Activated T-cell treated with anti-CD3 and anti-CD28 coated beads for 1 hour (primary cell): ENCODE measurements at places on chromosomes 13 and 19.

- peak; percentile 51 for DNase-seq
Measured at GRCh38 chr19:8569066-8569771, 8.0 kb downstream of the MYO1F start.

DNA sequence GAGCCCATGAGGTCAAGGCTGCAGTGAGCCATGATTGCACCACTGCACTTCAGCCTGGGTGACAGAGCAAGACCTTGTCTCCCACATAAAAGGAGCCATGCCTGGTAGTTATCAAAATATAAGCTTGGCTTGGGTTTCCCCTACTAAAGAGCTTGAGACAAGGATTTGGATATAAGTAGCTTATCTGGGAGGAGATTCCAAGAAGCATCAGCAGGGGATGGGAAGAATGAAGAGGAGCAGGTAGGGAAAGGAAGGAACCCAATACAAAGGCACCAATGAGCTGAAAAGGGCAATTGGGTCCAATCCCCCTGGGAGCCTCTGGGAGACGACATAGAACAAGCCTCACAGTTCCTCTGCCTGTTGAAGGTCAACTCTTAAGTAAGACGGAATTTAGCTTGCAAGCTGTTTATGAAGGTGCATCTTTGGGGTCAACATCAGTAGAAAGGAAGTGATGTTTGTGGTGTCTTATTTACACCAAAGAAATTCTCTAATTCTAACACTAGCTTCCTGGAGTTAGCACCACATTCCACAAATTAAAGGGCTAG, 7.4 kb upstream of the CLEC4G start:
- DNase-seq, result no peak

GRCh38 chr13:99124794-99125316, 75.8 kb upstream of the UBAC2 start:
- DNase-seq, result no peak

DNA sequence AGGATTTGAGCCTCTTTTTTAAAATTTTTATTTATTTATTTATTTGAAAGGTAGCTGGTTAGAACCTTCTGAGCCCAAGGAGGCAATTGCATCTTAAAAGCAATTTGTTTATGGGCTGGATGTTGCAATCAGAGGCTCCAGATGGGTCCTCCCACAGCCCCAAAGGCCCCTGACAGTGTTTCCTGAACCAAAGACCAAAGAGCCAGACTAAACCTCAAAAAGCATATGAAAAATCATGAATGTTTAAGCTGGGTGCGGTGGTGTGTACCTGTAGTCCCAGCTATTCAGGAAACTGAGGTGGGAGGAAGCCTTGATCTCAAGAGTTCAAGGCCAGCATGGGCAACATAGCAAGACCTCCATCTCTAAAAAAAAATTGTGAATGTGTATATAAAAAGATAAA, 67.8 kb upstream of the RGCC start:
- no peak for DNase-seq

DNA sequence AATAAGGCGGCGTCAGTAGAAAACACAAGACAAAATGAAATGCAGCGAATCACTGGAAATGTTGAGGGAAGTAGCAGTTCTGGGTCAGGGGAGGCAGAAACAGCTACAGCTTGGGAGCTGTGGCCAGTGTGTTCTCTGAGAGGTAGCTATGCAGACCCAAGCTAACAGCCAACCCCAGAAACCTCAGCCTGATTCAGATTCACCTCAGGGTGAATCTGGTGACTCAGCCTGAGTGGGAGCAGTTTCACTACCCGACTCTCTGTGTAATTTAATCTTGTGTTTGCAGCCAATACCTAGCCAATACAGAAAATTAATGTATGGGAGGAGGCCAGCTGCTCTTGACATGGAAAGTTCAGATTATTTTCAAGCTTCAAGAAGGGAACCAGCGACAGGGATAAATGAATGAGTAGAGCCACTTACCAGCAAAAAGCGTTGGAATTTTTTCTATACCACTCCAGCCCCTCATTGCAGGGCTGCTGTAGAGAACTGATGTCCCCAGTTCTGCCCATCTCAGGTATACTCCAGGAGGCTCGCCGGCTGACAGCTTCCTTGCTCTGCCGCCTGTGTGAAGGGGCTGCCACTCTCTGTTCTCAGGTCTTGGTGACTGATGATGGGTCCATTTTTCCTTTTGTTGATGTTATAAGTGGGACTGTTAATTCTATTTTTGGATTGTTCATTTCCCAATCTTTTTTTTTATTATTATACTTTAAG, 8.9 kb downstream of the IGFL3 start:
- DNase-seq, result no peak

- DNase-seq, result no peak
Measured at GRCh38 chr13:40562975-40563349, 103.5 kb downstream of the FOXO1 start.

GRCh38 chr19:11587302-11587974, 9.8 kb upstream of the ZNF627 start:
- DNase-seq, result peak; percentile 69

- no peak for DNase-seq
Measured at GRCh38 chr13:71408416-71408815, 458.6 kb downstream of the DACH1 start.

DNA sequence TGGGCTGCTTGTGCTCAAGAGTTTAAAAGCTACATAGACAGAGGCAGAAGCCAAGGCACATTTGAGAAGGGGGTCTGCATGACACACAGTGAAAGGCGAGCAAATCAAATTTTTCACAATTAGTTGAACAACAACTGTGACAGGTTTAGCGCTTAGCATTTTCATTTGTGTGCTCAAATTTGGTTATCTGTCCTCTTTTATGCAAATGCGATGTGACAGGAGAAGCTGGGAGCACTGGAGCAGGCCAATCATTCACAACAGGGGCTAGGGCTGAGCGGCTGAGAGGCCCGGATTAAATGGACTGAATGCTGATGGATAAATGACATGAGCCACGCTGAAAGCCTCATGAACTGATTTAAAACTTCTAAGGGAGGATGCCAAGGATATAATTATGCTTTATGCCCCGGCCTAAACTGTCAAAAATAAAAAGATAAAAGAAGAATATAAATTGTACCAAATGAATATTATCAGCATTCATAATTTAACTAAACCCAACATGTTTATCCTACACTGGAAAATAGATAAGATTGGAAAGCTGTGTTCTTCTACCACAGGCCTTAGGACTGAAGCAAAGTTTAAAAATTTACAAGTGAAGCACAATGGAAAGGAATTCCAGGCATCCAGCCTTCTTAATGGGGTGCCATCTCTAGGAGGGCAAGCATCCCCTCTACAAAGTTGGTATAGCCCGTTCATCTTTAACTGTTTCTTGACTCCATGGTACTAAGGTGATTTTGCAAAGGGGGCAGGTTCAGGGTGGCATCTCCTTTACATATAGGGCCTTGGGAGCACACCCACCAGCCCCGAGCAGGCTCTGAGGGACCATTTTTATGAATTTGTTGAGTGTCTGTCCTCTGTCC, 117.9 kb downstream of the RBM26 start:
- DNase-seq, result no peak

- no peak for DNase-seq
Measured at GRCh38 chr13:66378894-66379293, 851.2 kb downstream of the PCDH9 start.

- no peak for DNase-seq
Measured at GRCh38 chr13:107252428-107252827, 684.5 kb upstream of the ARGLU1 start.

DNA sequence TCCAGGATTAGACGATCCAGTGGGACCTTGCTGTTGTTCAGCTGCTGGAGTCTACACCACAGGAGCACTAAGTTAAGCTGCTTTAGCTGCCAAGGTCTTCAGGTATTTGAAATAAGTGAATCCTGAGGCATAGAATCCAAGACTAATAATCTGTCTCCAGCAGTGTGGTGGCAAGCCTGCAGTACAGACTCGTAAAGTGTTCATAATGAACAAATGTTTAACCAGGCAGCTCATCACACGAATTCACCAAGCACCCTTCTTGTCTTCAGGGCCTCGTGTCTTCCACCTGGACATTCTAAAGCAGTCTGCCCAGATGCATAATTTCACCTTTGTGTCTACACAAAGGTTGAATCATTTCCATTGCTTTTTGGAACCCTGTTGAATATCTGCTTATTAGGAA, 5.3 kb downstream of the ATP11A start:
- DNase-seq, result no peak

GRCh38 chr13:73721571-73721970, 412.6 kb downstream of the KLF12 start:
- no peak for DNase-seq

- no peak for DNase-seq
Measured at GRCh38 chr13:90375851-90376250, 971.6 kb upstream of the MIR17HG start.

DNA sequence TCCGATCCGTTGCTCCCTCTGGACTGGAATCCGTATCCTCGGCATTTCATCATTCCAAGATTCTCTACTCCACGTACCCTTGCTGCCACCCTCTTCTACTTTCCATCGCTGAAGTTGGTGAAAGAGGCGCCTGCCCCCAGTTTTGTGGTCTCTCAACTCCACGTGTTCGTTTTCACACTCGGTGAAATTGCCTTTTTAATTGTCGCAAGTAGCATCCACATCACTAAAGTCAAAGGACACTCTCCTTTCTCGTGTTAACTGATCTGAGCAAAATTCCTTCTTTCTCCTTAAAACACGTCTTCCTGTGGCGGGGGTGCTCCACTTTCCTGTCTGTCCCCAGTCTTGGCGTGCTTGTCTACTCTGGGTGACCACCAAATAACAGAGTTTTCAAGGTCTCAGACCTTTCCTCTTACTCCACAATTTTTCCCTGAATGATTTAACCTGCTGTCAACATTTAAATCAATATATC, 1.1 kb upstream of the TMTC4 start:
- no peak for DNase-seq

GRCh38 chr13:73767191-73767741, 366.9 kb downstream of the KLF12 start:
- DNase-seq, result no peak

DNA sequence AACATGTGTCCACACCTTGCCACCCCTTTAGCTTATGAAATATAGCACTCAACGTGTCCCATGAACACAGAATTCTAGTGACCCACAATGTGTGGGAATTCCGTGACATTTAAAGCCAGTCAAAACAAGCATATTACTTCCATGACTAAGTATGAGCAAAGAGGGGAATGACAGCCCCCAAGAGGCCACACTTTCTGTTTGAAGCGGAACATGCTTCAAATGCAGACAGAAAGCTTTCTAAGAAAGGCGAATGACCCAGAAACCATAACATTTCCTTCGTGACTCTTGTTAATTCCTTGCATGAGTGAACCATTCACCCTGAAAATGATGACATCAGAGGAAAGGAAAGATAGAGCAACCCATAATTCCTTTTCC, 122.0 kb upstream of the FNDC3A start:
- no peak for DNase-seq

DNA sequence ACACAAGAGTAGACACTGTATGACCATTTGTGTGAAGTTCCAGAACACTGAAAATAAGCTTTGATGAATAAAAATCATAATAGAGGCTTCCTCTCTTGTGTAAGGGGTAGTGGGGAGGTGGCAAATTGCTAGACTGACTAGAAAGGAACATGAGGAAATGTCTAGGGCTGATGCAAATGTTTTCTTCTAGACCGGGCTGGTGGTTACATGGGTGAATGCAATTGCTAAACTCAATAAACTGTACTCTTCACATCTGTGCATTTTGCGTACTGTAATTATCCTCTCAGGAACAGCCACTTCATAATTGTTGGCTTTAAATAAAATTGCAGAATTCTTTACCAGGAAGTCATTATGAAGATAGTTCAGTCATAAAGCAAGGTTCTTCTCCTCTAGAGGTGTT, 5.2 kb upstream of the KBTBD7 start:
- DNase-seq, result no peak

DNA sequence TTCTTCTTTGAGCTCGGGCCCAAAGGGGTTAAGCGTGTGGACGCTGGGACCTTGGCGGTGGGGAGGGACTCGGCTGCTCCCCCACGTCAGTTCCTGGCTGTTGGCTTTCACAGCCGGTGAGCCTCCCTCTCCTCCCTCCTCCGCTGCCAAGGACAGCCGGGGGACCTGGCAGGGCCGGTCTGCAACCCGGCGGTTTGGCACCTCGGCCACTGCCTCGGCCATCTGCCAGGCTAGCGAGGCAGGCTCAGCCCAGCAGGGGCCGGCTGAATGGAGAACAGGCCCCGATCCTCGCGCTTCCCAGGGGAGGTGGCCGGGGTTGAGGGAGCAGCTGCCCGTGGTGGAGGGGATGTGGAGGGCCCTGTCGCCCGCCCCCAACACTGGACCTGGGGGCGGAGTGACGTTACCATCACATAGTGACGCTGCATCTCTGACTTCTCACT, 5.0 kb downstream of the TLE5 start:
- no peak for DNase-seq

DNA sequence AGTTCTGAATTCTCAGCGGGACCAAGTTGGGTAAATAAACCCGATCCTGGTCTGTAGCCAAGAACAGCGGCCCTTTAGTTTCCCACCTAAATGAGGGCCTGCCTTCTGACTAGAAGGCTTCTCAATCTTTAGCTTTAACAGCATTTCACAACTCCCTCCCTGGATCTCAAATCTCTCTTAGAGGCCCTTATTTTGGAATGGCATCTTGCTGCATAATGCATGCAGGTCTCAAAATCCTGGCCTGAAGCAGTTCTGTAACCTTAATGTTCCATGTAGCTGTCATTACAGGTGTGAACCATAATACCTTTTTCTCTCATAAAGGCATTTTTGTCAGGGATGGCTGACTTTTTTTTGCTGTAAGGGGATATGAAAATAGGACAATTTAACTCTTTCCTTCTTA, 29.5 kb downstream of the ZNF90 start:
- no peak for DNase-seq

GRCh38 chr13:106755542-106755941, 187.6 kb upstream of the ARGLU1 start:
- no peak for DNase-seq

GRCh38 chr13:78977311-78977710, 318.4 kb upstream of the OBI1 start:
- DNase-seq, result no peak

GRCh38 chr19:55285229-55285890, 1.6 kb downstream of the BRSK1 start:
- no peak for DNase-seq
